ENCODE measurements at places on chromosomes 1 and 21.

- no peak for DNase-seq
Measured at GRCh38 chr1:70222716-70223235, 1.6 kb downstream of the SRSF11 start.

DNA sequence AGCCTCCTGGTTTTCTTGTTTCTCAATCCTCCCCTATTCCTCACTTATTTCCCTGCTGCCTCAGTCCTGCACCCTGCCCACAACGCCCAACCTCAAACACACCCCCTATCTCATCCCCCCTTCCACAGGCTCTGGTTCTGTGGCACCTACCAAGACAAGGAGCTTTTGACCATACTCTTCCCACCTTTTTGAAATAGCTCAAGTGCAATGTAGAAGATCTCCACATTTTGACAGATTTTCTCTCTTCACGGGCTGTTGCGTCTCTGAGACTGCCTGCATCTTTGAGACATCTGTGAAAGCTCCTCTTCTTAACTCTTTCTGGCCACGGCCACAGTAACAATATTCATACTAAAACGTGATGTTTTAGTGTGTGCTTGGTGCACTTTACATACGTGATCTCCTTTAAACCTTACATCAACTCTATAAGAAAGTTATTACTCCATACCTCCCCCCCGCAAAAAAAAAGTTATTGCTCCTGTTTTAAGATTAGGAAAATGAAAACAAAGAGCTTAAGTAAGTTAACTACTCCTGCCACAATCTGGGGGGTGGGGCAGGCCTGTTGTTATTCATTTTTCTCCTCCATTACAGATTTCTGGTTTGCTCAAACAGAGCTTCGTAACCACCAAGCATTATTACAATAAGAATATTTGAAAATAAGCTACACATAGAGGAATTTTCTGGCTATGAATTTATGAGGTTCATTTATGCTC, 1.8 kb upstream of the SERBP1 start:
- no peak for DNase-seq

DNA sequence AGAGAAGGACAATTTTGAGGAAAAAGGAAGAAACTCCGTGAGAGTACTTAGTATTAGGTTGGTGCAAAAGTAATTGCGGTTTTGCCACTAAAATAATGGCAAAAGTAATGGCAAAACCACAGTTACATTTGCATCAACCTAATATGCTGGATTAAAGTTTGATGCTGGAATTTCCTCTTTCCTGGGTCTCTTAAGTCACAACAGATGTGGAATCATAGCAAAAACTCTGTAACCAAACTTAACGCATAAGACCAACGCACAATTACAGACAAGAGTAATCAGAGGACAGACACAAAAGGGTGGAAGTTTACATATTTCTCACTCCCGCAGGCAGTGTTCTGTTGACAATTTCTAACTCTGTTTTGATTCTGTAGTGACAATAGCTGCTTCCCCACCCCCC, 182.4 kb downstream of the BACH1 start:
- DNase-seq, result no peak

GRCh38 chr1:169904834-169905233, 11.1 kb upstream of the SCYL3 start:
- no peak for DNase-seq

DNA sequence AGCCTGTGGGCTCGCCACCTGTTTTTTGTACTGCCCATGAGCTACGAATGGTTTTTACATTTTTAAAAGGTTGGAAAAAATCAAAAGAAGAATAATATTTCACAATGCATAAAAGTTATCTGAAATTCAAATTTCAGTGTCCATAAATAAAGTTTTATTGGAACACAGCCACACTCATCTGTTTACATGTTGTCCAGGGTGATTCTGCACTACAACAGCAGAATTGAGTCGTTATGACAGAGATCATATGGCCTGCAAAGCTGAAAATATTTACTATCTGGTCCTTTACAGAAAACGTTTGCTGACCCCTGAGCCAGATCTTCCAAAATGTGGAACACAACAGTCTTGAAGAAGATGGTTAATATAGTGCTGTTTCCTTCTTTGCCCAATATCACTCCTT, 89.4 kb downstream of the TM2D1 start:
- no peak for DNase-seq

DNA sequence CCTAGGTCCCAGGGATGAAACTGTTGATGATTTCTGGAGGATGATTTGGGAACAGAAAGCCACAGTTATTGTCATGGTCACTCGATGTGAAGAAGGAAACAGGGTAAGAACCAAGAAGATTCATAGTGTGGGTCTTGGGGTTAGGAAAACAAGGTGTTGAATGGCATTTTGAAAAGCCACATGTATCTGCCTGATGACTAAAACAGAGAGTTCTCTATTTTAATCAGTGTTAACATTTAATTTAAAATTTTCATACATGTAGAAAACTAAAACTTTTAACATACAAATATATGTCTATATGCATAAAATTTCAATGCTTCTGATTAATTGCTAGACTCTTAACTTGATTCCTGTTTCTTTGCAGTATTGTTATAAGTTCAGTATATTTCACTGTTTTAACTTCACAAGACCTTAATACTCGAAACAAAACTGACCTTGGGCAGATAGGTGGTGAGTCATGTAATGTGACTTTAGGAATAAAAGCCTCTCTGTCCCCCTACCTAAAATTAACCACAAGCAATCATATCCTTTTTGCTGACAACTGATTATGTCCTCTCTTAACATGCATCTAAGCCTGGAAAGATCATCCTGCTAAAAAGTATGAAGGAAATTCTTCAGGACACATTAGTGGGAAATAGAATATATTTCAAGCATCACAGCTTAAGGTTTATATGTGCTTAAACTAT, 95.6 kb downstream of the PTPRC start:
- DNase-seq, result no peak

- DNase-seq, result no peak
Measured at GRCh38 chr1:116261227-116261626, 111.8 kb upstream of the ATP1A1 start.

DNA sequence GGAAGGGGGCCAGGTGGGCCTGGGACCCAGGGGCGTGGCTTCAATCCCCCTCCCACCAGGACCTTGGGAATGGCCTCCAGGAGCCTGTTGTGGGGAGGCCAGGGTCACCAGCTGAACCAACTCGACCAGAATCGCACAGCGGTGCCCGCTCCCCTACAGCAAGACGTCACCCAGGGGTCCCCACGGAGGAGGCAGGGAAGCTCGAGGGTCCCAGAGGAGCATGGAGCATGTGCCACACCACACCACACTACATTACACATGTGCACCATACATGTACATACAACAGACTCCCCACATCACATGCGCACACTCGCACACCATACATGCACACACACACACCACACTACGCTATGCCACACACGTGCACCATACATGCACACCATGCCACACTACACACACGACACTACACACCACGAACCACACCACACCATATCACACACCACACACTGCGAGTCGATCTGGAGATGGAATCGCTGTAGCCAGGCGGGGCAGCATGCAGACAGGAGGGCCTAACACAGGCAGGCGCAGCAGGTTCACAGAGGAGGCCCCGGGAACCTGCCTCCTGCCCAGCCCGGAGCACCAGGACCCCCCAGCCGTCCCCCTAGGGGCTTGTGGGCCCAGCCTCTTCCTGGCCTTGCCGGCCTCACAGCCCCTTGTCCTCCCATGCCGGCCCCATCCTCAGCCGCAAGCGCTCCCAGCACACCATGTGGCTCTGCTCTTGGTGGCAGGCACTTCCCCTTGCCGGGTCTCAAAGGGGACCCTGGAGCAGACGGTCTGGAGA, 596 bp downstream of the ITGB2 start:
- no peak for DNase-seq

GRCh38 chr1:204494281-204495077, at the start of gene PIK3C2B:
TSS of gene PIK3C2B (minus strand) at chr1:204494805. CDS start at chr1:204469802, 25,003 bp downstream.
- peak; percentile 60 for DNase-seq

- DNase-seq, result no peak
Measured at GRCh38 chr1:229370601-229371021, 27.8 kb upstream of the CCSAP start.

- DNase-seq, result no peak
Measured at GRCh38 chr1:182615468-182616129, 11.4 kb upstream of the RGS16 start.

GRCh38 chr1:6440198-6441126, 15.9 kb downstream of the ESPN start:
- DNase-seq, result peak; percentile 68

- DNase-seq, result no peak
Measured at GRCh38 chr1:207172321-207172720, 68.3 kb downstream of the C4BPA start.

DNA sequence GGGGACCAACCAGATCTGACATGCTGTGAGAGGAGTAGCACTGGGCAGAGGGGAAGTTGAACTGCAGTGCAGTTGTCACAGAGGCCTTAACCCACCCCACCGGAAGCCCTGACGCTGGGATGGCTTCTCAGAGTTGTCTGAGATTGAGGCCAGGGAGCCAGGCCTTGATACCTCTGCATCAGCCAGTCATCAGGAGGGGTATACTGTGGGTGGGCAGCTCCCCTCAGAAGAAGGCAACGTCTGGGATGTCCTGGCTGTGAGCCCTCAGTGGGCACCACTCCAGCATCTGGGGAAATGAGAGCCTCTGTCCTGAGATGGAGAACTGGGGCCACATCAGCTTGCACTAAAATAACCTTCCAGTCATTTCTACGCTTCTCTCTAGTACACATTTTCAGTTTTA, 47.9 kb upstream of the BCAR3 start:
- no peak for DNase-seq

- no peak for DNase-seq
Measured at GRCh38 chr1:24294228-24294672, 24.9 kb upstream of the GRHL3 start.

GRCh38 chr1:178538192-178538916, 25.4 kb downstream of the TEX35 start:
- DNase-seq, result no peak

GRCh38 chr1:64685217-64685616, 59.7 kb upstream of the RAVER2 start:
- no peak for DNase-seq

- no peak for DNase-seq
Measured at GRCh38 chr1:3355089-3355488, 99.4 kb upstream of the ARHGEF16 start.

GRCh38 chr1:230794871-230795605, 47.9 kb downstream of the CAPN9 start:
- no peak for DNase-seq
